ENCODE measurements at places on chromosomes 7 and 10. TPM values are rescaled to one million over a fixed set of nuclear protein-coding genes. Genes with fewer than 3 reads are reported as not detected.

PDZD7 gene
- 0.46 TPM for total RNA-seq

PIK3CG gene
- 12.2 TPM for total RNA-seq

LRMDA gene
- total RNA-seq = 7.2 TPM

PRR15 gene
- total RNA-seq = 3.2 TPM

GBX1 gene
- total RNA-seq = not detected

WEE2 gene
- total RNA-seq = not detected

OTUD1 gene
- total RNA-seq = 4.9 TPM

PSMG3 gene
- 28.3 TPM for total RNA-seq

CRTAC1 gene
- total RNA-seq = 2.5 TPM

HMX3 gene
- not detected for total RNA-seq

BLNK gene
- not detected for total RNA-seq

UNC5B gene
- 8.0 TPM for total RNA-seq

HK1 gene
- total RNA-seq = 157 TPM

PEX1 gene
- total RNA-seq = 12.8 TPM

TWIST1 gene
- total RNA-seq = 9.2 TPM

ZC3HAV1L gene
- total RNA-seq = 13.6 TPM

CCDC7 gene
- 11.4 TPM for total RNA-seq

FBH1 gene
- total RNA-seq = 124 TPM

PMPCB gene
- 56.0 TPM for total RNA-seq

TAS2R41 gene
- not detected for total RNA-seq

ACSM6 gene
- total RNA-seq = not detected

BAIAP2L1 gene
- 0.04 TPM for total RNA-seq

GPNMB gene
- total RNA-seq = 0.59 TPM

TMEM140 gene
- total RNA-seq = 13.4 TPM

MTPN gene
- 153 TPM for total RNA-seq

KNDC1 gene
- not detected for total RNA-seq

AUTS2 gene
- total RNA-seq = 0.28 TPM

NEUROG3 gene
- not detected for total RNA-seq

VAX1 gene
- total RNA-seq = not detected

ASIC3 gene
- total RNA-seq = 0.07 TPM

NPTX2 gene
- 0.26 TPM for total RNA-seq

CYP51A1 gene
- 245 TPM for total RNA-seq

KIAA1217 gene
- 0.88 TPM for total RNA-seq

SEMA3C gene
- 5.5 TPM for total RNA-seq

LIPF gene
- not detected for total RNA-seq

CREM gene
- total RNA-seq = 43.8 TPM

FAM131B gene
- total RNA-seq = 1.2 TPM

CLDN15 gene
- total RNA-seq = 3.6 TPM

NSUN5 gene
- 7.8 TPM for total RNA-seq

EPHB4 gene
- total RNA-seq = 184 TPM

HSPA12A gene
- 0.13 TPM for total RNA-seq

OR9A2 gene
- total RNA-seq = not detected

GPR141 gene
- not detected for total RNA-seq

GPR15LG gene
- not detected for total RNA-seq

CFAP70 gene
- total RNA-seq = 0.28 TPM

ELFN1 gene
- 1.2 TPM for total RNA-seq

PLXDC2 gene
- 2.9 TPM for total RNA-seq
